ENCODE measurements at places on chromosomes 6 and 20.

GRCh38 chr6:25387911-25388310, 108.7 kb downstream of the CARMIL1 start:
- peaks cover 6% of the 10 kb centered on the region for H3K4me1 ChIP-seq
- no peak for DNase-seq
- H3K36me3 ChIP-seq: peaks cover 1% of the 10 kb centered on the region
- no peak overlapping the region for H3K4me3 ChIP-seq

GRCh38 chr6:44779130-44779826, 391.8 kb downstream of the CDC5L start:
- H3K4me1 ChIP-seq: no peaks in the 10 kb centered on the region
- DNase-seq: no peak
- H3K27me3 ChIP-seq: no peaks in the 10 kb centered on the region
- H3K27ac ChIP-seq: no peak overlapping the region
- no peaks in the 10 kb centered on the region for H3K36me3 ChIP-seq
- no peak overlapping the region for H3K4me3 ChIP-seq

DNA sequence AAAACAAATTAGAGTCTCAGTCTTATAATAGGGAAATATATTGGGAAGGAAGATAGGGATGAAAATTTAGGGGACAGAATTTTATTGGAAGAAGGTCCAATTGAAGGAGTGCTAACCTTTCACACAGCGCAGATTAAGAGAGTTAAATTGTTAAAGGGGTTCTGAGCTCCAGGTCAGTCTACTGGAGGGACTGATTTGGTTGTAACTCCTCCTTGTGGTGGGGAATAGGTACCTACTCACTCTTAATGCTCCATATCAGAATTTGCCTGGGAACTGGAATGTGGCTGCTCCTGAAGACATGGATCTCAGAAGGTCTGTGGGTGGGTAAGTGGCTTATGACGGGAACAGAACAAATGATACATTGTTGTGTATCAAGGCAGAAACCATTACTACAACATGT, 143.5 kb downstream of the FLRT3 start:
- H3K4me1 ChIP-seq: no peaks in the 10 kb centered on the region
- no peak overlapping the region for H3K4me3 ChIP-seq
- H3K27me3 ChIP-seq: no peaks in the 10 kb centered on the region
- H3K36me3 ChIP-seq: no peaks in the 10 kb centered on the region
- no peak overlapping the region for H3K27ac ChIP-seq

- no peaks in the 10 kb centered on the region for H3K27me3 ChIP-seq
- no peaks in the 10 kb centered on the region for H3K4me1 ChIP-seq
- H3K27ac ChIP-seq: no peak overlapping the region
- peaks cover 5% of the 10 kb centered on the region for H3K36me3 ChIP-seq
Observed at GRCh38 chr20:5973172-5973571, 22.7 kb downstream of the MCM8 start.

DNA sequence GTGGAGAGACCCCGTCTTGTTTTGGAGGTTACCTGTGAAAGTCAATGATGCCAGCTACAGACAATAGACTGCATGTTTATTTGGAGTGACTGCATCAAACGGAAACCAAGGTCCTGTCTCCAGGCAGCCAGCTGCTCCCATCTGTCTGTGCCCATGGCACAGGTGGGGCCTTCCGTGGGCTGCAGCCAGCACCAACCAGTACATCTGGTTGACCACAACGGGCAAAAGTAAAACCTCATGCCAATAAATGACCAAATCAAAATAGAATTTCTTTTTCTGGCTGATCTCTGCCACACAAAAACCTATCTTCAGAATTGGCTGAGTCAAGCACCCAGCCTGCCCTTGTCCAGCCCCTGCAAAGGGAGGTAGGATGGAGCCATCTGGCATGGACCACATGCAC, 33.5 kb downstream of the DLL1 start:
- no peaks in the 10 kb centered on the region for H3K36me3 ChIP-seq
- H3K4me1 ChIP-seq: no peaks in the 10 kb centered on the region
- peaks cover 55% of the 10 kb centered on the region for H3K27me3 ChIP-seq
- no peak for DNase-seq
- H3K4me3 ChIP-seq: no peak overlapping the region
- H3K27ac ChIP-seq: no peak overlapping the region

- DNase-seq: no peak
- no peaks in the 10 kb centered on the region for H3K36me3 ChIP-seq
- no peak overlapping the region for H3K27ac ChIP-seq
- no peaks in the 10 kb centered on the region for H3K27me3 ChIP-seq
Observed at GRCh38 chr6:166820070-166820469, 136.3 kb downstream of the RNASET2 start.

DNA sequence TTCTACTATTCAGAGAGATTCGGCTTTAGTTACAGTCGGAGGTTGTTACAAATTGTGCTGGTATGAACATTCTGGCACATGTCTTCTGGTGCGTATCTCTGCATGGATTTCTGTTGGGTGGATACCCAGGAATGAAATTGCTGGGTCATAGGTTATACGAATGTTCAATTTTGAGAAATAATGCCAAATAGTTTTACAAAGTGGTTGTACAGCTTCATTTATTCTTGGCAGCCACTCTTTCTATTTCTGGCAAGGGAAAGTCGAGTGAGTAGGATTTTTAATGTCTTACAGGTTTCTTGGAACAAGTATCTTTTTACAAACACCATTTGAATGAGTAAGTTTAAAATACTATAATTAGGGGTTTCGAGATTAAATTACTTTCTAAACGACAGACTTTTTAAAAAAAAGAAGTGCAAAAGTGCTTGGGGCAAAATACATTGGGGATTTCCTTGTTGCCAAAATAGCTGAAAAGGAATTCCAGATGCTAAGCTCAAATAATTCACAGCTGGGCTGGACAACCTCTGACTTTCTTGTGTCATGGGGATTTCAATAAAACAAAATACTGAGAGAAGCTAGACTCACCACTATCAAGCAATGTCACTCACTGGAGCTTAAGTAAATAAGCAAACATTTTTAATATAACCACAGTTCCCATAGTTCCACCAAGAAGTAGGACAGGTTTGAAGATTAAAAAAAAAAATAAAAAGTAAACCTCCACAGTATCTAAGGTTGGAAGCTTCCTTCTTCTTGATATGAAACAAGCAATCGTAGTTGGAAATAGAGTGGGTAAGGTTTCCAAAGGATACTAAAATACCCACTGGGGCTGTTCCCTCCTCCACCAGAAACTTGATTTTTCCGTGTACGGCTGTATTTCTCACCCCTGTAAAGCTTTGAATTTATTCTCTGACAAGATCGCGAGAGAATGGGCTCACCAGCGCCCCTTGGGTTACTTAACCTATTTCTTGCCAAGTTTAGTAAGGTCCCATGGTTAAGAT, 21.6 kb upstream of the GFOD1 start:
- no peak overlapping the region for H3K4me3 ChIP-seq
- no peaks in the 10 kb centered on the region for H3K36me3 ChIP-seq
- H3K27ac ChIP-seq: no peak overlapping the region
- no peaks in the 10 kb centered on the region for H3K4me1 ChIP-seq

- H3K36me3 ChIP-seq: no peaks in the 10 kb centered on the region
- H3K4me1 ChIP-seq: no peaks in the 10 kb centered on the region
- DNase-seq: no peak
Observed at GRCh38 chr6:136104556-136104955, 145.6 kb downstream of the MTFR2 start.

GRCh38 chr6:22929311-22929985, 360.1 kb downstream of the HDGFL1 start:
- no peak for DNase-seq
- no peaks in the 10 kb centered on the region for H3K4me1 ChIP-seq
- H3K27ac ChIP-seq: no peak overlapping the region
